IMR-90 (cell line): ENCODE measurements at places on chromosomes 4 and X. TPM values are rescaled to one million over a fixed set of nuclear protein-coding genes. Genes with fewer than 3 reads are reported as not detected.

The TAB3 gene
- polyA plus RNA-seq, result 6.0 and 6.4 TPM in 2 replicates

The RHOXF1 gene
- polyA plus RNA-seq, result not detected in 2 replicates

The CT47B1 gene
- polyA plus RNA-seq, result not detected in 2 replicates

The MAPK10 gene
- polyA plus RNA-seq, result 2.3 and 2.8 TPM in 2 replicates

The PKD2 gene
- 37.3 and 43.8 TPM in 2 replicates for polyA plus RNA-seq

The DOK7 gene
- not detected in 2 replicates for polyA plus RNA-seq

The CLNK gene
- polyA plus RNA-seq, result not detected in 2 replicates

The MOSPD2 gene
- polyA plus RNA-seq, result 11.1 and 14.1 TPM in 2 replicates

DNA sequence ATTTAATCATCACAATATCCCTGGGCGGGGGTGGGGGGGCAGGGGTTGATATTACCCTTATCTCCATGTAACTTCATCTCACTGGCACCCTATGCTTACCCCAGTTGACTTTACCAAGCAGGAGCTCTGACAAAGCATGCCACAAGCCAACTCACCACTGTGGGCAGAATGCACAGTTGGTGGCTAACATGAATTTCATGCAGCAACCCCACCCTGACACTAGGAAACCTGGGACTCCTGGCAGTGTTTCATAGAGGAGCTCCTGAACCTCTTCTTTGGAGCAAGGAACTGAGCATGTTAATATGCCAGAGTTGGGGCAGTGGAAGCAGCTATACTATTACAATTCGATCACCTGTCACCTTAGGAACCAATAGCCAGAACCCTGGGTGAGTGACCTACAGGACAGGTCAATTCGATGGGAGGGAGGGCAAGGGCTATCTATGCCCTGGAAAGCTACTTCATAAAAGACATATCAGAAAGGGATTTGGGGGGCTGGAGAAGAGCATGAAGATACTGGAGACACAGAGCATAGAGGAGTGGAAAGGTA lies 97.2 kb upstream of the ACSL4 start:
- no peak for DNase-seq

GRCh38 chrX:126785539-126785938 lies 34.0 kb upstream of the PRR32 start:
- DNase-seq, result no peak

DNA sequence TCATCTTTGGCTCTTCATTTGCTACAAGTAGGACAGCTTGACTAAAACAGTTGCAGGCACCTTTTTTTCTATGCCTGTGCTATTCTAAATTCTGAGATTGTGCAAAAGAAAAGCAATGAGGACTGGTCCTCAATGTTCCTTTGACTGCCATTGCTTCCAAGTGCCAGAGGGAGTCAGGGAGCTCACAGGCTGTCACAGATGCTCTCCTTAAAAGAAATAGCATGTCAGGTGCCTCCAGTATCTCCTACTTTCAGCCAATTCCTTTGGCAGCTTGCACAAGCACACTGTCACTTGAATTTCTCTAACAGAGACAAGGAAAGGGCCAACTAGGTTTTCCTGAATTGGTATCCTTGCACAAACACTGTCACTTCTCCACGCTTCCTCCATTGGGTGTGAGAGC lies 228.2 kb downstream of the ADGRA3 start:
- no peak for DNase-seq

- DNase-seq, result peak; percentile 6
Measured at GRCh38 chr4:1628892-1629698, 55.0 kb downstream of the FAM53A start.

DNA sequence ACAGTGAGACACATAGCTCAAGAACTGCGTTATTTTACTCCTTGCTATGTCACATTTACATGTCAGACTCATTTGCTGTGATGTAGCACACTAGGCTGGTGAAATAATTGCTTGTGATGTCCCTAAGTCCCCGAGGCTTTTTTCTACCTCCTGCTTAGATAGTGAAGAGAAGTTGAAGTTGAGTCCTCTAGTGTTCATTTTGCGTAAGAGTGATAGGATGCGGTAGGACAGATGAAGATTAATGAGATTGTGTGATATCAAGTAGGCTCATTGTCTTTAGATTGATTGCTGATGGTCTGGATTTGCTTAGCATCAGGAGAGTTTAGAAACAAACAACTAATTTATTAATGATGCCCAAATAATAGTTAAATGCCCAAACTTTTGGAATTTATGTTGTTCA lies 173.6 kb upstream of the NUDT6 start:
- no peak for DNase-seq

- DNase-seq, result peak; percentile 31
Measured at GRCh38 chr4:73139991-73140390, 70.5 kb upstream of the COX18 start.

- DNase-seq, result no peak
Measured at GRCh38 chr4:102994803-102995202, 24.7 kb downstream of the SLC9B1 start.

DNA sequence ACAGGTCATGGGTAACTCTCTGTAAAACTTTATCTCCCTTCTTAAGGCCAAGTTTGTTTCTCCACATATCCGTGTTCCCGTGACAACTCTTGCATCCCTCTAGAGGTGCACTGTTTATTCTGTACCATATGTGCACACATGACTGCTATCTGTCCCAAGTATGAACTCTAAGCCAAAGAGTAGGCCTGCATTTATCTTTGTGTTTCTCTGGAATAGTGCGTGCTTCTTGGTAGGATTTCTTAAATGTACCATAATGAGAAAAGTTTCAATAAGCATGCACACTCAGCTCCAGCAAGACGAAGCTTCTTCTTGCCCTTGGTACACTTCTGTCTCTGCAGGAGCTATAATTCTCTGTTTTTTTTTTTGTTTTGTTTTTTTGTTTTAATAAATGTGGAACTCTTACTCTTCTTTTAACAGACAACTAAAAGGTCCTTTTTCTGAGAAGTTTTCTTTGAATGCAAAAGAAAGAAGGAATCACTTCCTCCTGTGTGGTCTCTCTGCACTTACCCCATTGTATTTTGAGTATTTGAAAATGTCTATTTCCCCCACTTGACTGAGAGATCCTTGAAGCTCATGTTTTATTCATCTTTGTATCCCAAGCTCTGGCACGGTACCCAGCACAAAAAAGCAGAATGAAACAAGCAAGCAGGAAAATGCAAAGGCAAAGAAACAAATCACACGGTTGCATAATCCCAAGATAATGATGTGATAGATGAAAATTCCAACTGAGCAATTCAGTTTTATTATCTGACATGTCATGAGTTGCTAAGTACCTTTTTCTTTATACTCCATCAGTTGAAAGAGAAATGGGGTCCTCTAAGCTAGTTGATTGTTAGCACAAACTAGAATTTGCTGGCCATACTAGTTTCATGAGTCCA lies 521.9 kb upstream of the BOD1L1 start:
- peak; percentile 10 for DNase-seq

DNA sequence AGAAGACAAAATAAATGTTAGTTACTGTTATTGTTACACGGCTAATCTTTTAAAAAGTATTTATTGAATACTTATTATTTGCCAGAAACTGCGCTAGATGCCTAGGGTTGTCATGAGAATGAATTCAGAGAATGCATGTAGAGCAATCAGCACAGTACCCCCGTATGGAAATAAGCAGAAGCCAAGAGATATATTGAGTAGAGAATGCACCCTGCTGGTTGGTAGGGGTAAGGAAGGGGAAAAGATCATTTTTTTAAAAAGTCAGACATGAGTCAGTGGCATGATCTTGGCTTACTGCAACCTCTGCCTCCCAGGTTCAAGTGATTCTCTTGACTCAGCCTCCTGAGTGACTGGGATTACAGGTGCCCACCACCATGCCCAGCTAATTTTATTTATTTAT lies 13.1 kb upstream of the DRP2 start:
- DNase-seq, result peak; percentile 58

DNA sequence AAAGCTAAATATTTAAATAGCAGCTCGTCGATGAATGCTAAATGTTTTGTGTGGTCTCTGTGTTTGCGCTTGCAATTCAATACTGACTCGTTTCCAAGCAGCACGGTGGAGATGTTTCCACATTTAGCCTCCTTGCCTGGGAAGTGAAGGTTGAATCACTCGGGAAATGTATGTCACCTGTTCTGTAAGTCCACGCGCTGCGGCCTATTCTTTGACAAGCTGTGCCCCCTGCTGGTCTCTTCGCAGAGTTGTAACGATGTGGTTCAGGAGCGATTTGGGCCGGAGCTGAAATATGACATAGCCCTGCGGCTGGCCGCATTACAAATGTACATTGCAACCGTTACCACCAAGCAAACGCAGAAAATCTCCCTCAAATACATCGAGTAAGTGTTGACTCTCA lies 89.6 kb upstream of the PRPS2 start:
- peak; percentile 68 for DNase-seq
